ENCODE measurements at places on chromosomes 11 and 22.

GRCh38 chr11:8060801-8061554, 20.0 kb upstream of the TUB start:
- no peak for DNase-seq

DNA sequence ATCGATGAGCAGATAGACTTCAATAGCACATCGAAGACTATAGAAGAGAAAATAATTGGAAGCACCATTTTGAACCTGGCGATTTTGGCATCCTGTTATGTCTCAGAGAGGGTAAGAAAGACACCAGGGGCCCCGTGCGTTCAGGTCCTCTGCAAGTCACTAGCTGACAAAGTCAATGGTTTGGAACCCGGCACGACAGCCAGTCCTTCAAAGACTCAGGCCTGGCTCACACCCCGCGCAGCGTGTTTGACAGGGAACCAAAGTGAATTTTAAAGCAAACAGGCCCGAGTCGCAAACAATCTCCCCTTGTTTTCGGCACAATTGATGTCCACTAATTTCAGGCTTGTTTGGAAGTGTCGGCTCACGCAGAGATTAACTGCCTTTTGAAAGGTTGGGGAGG, 716.6 kb downstream of the BRD1 start:
- no peak for DNase-seq

DNA sequence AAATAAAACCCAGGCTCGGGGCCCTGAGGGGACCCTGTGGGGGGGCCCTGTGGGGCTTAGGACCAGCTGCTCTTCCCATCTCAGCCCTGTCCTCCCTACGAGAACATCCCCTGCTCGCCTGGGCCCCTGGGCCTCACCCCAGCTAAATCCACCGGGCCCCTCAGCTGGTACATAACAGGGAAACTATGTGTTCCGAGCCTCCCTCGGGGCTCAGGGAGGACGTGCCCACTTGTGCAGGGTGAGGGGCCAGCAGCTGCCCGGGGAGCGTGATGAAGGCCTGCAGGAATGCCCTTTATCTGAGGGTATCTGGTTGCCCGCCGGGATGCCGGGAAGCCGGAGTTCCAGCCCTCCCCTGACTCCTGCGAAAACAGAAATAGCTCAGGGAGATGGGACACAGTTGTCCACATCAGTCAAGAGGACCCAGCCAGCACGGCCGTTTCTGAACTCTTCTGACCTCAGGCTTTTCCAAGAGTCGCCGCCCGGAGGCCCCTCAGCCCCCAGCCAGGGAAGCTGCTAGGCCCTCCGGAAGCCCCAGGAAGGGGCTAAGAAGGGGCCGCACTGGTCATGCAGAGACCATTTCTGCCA, 20.6 kb downstream of the MRPL23 start:
- DNase-seq: no peak

GRCh38 chr11:117684731-117685130, 112.3 kb downstream of the DSCAML1 start:
- no peak for DNase-seq

GRCh38 chr11:76587820-76588454, 82.6 kb downstream of the LRRC32 start:
- no peak for DNase-seq

GRCh38 chr11:115544422-115544948, 40.3 kb upstream of the CADM1 start:
- DNase-seq: no peak

DNA sequence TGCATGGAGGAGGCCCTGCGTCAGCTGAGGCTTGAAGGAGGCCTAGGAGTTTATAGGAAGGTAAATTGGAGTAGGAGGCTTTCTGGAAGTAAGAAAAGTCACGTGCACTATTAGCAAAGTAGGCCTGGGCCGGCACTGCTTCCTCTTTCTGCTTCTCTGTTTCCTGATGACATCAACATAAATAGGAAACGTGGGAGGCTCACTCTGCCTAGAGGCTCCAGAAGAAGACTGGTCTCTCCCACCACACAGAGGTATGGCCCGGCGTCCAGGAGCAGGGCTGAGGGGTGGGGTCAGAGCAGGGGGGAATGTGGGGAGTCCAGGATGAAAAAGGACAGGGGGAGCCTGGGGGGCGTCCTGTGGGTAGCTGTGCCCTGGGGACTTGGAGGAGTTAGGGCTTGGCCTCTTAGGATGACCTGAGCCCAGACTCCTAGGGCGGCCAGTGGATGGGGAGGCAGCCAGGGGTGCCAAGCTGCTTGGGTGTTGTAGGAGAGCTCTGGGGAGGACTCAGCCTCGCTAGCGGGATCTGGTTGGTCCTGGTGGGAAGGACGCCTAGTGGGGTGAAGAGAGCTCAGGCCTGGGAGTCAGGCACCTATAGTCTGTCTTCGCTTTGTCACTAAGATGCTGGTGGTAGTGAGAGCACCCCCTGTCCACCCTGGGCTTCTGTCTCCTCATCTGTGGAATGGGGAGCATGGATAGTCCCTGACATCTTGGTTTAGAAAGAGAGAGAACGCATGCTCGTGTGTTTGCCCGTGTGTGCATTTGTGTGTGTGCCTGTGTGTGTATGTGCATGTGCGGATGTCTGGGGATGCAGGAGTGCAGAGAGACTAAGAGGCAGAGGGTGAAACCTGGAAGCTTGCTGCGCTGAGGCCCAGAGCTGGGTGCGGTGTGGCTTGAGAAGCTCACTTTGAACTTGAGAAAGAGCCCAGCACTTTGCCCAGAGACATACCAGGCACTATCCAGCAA, at the start of gene CSF2RB:
Gene CSF2RB, plus strand, starts transcription at position 202 of the 963 bp plus-strand sequence. CDS start 8,580 bp downstream, outside the sequence.
- DNase-seq: no peak

DNA sequence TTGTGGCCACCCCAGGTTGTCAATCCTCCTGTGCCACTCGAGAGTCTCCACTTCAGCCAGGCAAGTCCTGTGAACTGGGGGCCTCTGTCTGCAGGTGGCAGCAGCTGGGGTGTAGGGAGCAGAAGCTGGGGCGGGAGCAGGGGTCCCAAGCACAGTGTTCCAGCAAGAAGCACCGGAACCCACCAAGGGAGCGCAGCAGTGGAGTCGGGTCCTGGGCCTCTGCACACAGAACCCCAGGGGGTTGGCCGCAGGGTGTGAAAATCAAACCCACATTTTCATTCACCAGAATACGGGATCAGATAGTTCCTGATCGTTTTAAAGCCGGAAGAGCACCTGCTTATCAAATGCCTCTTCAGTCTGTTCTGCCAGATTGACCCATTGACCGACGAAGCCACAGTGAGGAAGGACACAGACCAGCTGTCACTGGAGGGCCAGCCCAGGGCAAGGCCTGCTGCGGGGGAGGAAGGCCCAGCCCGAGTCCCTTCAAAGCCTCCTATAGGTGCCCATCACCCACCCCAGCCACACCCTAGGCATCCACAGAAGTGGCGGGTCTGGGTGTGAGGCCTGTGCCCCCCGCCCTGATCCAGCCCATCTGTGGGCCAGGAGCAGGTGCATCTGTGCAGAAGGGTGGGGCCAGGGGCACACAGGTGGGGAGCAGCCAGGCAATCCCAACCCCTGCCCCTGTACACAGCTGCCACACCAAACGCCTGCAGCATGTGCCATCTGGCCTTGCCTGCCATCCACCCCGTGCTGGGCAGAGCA, 34.1 kb downstream of the RSPH14 start:
- DNase-seq: no peak

DNA sequence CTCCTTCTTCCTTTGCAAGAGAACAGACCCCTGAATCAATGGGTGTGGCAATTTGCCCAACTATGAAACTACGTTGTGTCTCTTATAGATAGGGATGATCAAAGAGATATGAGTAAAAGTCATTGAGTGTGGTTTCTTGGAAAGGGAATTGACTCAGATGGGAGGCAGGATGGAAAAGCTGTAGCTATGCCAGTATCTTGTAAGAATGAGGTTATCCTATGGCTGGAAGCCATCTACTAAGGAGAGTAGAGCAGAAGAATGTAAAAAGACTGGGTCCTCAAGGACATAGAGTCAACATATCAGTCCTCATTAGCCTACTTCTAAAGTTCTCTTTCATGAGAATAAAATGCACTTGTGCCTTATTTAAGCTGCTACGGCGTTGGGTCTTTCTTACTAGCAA, 78.9 kb upstream of the POU2AF2 start:
- no peak for DNase-seq

- DNase-seq: no peak
Measured at GRCh38 chr11:31968461-31969358, 122.2 kb upstream of the RCN1 start.

GRCh38 chr11:7454854-7455253, 30.5 kb upstream of the OLFML1 start:
- no peak for DNase-seq

GRCh38 chr22:49672014-49672516, 155.6 kb downstream of the BRD1 start:
- DNase-seq: no peak

DNA sequence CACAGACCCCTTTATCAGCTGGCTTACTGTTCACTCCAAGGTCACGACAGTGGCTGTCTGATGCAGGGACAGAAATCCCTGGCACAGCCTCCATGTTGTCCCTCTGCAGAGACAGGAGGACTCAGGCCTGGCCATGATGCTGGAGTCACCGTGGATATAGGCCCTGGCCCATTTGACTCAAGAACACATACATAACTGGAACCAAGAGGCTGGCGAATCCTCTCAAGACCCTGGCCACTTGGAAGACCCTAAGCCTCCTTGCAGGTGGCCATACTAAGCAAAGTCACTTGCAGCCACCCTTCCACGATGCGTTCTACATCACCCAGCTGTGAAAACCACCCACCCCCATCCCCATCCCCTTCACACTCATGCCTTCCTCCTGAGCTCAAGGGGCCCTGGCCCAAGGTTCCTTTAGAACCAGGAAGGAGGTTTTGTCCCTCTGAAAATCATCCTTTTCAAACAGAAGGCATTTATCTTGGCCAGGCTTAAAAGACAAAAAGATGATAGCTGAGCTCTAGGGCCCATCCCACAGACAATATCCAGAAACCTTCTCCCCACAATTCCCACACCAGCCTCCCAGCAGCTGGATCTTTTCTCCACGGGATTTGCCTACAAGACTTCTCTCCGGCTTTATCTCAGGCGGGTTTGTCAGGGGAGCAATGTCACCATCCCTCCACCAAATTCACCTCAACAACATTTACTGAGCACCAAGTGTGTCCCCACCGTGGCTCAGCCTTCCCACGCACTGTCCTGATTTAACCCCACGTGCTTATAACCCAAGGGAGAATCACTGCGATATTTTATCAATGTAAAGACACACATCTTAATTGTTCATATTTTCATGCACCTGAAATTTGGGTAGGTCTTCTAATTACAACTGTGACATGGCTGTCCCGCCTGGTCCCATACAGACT, 123.4 kb upstream of the SERPIND1 start:
- no peak for DNase-seq

DNA sequence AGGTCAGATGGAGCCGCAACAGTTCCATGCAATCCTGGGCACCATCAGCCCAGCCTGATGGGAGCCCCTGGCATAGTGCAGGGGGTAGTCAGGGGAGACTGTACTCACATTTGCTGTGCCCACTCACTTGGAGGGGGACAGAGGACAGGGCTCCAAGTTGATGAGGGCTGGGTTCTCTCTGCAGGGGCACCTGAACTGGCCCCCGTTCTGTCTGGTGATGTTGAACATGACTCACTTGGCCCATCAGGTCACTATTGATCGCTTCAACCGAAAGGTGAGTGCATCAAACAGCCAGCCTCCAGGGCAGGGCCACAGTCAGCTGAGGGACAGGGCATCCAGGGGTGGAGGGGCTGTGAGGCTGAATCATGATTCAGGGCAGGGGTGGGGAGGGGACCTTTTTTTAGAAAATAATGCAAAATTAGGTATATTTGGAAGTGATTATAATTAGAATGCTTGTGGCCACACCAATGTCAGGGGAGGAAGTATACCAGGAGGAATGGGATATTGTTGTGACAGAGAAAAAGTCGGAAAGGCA, 66.4 kb downstream of the OTOG start:
- DNase-seq: no peak

GRCh38 chr22:19555651-19556050, 31.4 kb upstream of the CLDN5 start:
- no peak for DNase-seq

DNA sequence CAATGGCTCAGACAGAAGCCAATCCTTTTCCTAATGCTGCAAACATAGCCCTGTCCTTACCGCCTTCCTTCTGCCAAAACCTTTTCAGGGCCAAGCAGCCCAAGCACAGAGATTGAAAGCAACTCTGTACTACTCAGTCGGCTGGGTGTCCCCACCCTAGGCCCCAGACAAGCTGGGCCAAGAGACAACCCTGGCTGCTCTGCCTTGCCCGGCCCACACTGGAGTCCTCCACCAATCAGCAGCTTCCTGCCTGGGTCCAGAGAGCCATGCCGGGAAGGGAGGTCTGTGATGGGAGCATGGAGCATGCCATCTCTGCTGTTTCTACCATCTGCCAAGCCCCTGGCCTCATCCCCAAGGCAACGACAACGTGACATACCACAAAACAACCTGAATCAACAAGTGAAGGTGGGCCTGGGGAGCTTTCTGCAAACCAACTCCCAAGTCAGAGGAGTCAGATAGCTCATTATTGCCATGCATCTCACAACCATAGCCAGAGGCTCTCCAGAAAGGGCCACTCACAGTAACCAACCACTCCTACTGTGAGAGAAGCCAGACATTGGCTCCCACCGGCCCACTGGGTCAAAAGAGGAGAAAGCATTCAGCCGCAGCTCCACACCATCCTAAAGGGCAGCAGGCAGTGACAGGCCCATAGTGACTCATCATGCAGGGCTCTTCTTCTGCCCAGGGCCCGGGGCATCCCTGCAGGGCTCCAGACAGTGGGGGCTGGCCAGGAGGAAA, 18.2 kb downstream of the PATZ1 start:
- no peak for DNase-seq

GRCh38 chr22:30941363-30941740, 27.2 kb downstream of the MORC2 start:
- no peak for DNase-seq

DNA sequence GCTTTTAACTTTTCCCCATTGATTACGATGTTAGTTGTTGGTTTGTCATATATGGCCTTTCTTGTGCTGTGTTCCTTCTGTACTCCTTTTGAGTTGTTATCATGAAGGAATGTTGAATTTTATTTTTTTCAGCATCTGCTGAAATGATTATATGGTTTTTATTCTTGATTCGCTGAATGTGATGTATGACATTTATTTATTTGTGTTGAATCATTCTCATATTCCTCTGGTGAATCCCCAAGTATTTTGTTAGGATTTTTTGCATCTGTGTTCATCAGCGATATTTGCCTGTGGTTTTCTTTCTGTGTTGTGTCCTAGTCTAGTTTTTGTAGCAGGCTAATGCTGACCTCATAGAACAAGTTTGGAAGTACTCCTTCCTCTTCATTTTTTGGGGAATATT, 78.2 kb downstream of the GGT1 start:
- DNase-seq: no peak

DNA sequence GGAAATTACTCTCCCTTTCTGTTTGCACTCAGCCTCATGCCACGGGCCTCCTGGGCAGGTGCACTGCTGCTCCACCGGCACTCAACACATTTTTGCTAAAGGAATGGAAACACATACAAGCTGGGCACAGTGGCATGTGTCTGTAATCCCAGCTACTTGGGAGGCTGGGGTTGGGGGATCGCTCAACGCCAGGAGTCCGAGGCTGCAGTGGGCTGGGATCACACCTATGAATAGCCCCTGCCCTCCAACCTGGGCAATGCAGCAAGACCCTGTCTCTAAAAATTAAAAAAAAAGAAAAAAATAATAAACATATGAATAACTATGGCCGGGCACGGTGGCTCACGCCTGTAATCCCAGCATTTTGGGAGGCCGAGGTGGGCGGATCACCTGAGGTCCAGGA, 30.6 kb downstream of the RRP7A start:
- no peak for DNase-seq
